Activated naive CD8-positive, alpha-beta T cell treated with anti-CD3 and anti-CD28 coated beads, Interleukin-2, amount 50 U/mL, for 24 hours (primary cell): ENCODE measurements at places on chromosomes 5 and 9.

DNA sequence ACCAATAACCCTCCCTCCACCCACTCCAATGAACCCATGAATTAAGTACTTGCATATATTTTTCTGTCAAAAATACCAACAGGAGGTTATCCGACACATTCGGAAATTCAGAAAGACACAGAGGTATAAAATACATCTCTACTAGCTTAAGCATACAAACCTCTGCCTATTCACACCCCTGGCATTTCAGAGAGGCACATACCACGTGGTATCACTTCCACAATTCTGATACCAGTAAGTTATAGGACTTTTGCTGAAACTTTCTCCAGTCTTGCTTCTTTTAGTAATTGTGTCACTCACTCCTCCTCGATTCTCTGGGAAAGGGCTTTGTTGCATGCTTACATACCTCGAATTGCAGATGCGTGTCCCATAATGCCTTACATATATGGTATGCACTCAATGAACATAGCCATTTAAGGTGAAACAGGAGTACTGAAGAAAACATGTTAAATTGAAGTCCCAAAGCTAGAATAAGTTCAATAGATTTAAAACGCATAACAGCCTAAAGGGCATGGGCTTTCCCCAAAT is 58.1 kb downstream of the TLE1 start:
- no peaks in the 10 kb centered on the region for H3K27me3 ChIP-seq
- H3K27ac ChIP-seq: no peak overlapping the region
- no peaks in the 10 kb centered on the region for H3K4me1 ChIP-seq
- no peaks in the 10 kb centered on the region for H3K36me3 ChIP-seq
- no peak overlapping the region for H3K4me3 ChIP-seq

- H3K36me3 ChIP-seq: peaks cover 18% of the 10 kb centered on the region
- H3K27ac ChIP-seq: no peak overlapping the region
- no peaks in the 10 kb centered on the region for H3K27me3 ChIP-seq
- peaks cover 23% of the 10 kb centered on the region for H3K4me1 ChIP-seq
- no peak overlapping the region for H3K4me3 ChIP-seq
Measured at GRCh38 chr5:149773291-149774095, 43.4 kb downstream of the PPARGC1B start.

DNA sequence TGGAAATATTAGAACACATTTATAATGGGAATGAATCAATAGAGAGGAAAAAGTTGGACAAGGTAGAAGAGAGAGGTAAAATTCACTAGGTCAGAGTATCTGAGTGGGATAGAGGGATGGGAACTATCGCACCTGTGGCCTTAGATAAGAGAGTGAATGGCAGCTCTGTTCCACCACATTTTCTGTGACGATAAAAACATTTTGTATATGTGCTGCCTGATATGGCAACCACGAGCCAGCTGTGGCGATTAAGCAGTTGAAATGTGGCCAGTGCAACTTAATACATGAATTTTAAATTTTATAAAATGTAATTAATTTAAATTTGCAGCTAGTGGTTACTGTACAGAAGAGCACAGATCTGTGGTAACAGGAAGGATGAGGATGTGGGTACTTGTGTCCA is 46.7 kb downstream of the ZNF354A start:
- H3K36me3 ChIP-seq: peaks cover 2% of the 10 kb centered on the region
- H3K4me1 ChIP-seq: peaks cover 3% of the 10 kb centered on the region
- H3K27me3 ChIP-seq: peaks cover 6% of the 10 kb centered on the region
- no peak overlapping the region for H3K4me3 ChIP-seq

DNA sequence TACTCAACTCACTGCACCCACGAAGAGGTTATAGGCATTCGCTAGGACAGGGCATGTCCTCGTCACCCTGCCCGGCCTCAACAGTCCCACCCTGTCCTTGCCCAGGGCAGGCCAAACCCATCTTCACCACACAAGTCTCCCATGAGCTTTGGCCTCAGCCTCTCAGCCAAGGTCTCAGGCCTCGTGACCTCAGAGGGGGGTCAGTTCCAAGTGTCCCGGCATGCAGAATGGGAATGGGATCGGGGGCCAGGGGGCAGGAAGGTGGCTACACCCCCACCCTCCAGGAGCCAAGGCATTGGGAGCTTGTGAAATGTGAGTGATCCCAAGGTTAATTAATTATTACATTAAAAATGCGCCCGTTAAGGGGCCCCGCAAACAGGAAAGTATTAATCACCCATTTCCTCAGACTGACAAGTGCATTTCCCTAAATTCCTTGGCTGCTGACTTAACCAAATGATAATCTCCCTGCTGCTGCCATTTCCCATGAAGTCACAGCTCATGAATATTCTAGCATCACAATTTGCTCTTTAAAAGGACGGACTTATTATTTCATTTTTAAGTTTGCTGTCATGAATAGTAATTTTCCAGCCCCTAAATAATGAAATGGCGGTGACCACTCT is 8.0 kb upstream of the UBAC1 start:
- H3K27ac ChIP-seq: no peak overlapping the region
- peaks cover 11% of the 10 kb centered on the region for H3K4me1 ChIP-seq
- no peak for DNase-seq
- peaks cover 3% of the 10 kb centered on the region for H3K27me3 ChIP-seq
- no peak overlapping the region for H3K4me3 ChIP-seq

DNA sequence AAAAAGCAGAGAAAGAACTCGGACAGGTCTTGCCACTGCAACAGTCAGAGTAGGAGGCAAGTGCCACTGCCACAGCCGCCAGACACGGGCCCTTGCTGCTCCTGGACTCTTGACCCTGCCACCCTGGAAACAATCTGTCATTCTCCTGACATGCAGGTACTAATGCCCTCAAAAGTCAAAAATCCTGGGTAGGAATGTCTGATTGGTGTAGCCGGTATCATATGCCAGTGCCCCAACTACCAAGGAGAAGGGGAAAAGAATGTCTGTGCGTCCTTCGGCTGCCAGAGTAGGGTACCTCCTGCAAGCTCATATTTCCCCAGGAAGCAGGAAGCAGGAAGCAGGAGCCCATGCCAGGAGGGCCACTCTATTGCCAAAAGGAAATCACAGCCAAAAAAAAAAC is 30.5 kb upstream of the F2RL1 start:
- no peaks in the 10 kb centered on the region for H3K36me3 ChIP-seq
- H3K27me3 ChIP-seq: peaks cover 1% of the 10 kb centered on the region
- peaks cover 14% of the 10 kb centered on the region for H3K4me1 ChIP-seq
- DNase-seq: no peak
- H3K4me3 ChIP-seq: no peak overlapping the region
- no peak overlapping the region for H3K27ac ChIP-seq

DNA sequence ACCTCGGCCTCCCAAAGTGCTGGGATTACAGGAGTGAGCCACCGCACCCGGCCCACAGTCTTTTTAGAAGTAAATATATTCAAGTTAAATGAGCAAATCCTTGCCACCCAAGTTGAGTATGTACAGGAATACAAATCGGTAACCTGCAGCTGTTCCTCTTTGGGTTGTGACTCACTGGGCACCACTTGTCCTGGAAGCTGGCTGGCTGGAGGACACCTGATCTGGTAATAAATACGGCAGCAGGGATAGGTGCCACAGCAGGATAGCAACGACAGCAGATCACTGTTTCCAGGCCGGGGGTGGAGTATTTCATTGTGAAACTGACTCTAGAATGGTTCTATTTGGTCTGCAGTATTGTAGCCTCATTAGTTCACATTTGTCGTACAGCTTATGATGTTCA is 35.7 kb upstream of the SLC36A2 start:
- no peaks in the 10 kb centered on the region for H3K36me3 ChIP-seq
- peaks cover 7% of the 10 kb centered on the region for H3K27me3 ChIP-seq
- DNase-seq: no peak
- no peaks in the 10 kb centered on the region for H3K4me1 ChIP-seq
- no peak overlapping the region for H3K4me3 ChIP-seq

DNA sequence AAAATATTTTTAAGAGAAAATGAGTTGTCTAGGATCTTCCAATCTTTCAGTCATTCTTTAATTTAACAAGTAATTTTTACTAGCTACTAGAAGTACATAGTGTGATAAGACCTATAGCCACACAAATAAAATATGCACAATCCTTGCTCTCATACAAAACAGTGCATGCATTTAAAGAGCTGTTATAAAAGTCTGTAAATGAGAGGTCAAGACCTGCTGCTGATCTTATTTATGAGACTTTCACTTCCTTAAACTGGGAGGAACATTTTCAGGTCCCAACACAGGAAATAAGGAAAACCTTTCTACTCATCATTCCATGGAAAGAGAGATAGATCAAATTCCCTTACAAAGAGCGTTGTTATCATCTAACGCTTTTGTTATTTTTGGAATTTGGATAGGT is 54.2 kb upstream of the PAM start:
- no peaks in the 10 kb centered on the region for H3K36me3 ChIP-seq
- no peaks in the 10 kb centered on the region for H3K4me1 ChIP-seq
- H3K27me3 ChIP-seq: peaks cover 8% of the 10 kb centered on the region
- no peak for DNase-seq

DNA sequence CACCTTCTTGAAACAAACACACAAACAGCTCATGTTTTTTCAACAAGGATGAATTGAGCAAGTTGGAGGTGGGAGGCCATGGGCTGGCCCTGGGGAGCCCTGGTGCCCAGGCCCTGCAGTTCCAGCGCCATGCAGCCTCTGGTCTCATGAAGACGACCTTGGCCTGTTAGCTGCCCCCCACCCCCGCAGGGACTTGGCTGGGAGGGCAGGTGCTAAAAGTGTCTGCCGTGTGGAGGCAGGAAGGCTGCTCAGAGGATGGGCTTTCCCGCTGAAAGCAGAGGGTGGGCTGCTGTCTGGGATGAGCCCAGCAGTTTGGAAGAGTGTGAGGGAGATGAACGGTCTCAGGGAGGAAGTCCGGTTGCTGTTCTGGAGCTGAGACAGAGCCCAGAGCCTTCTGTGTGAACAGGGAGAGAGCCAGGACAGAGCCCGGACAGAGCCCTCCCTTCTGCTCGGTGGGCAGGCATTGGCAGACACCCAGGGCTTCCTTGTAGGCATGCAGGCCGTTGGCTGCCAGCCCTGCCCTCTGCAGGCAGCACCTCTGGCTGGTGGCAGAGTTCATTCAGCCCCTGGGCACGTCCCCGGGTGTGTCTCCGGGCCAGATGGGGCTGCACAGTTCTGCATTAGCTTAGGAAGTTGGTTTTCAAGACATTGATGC is 18.7 kb downstream of the ROPN1L start:
- no peaks in the 10 kb centered on the region for H3K4me1 ChIP-seq
- DNase-seq: no peak
- H3K4me3 ChIP-seq: no peak overlapping the region
- H3K36me3 ChIP-seq: no peaks in the 10 kb centered on the region
- no peaks in the 10 kb centered on the region for H3K27me3 ChIP-seq
- H3K27ac ChIP-seq: no peak overlapping the region

- no peaks in the 10 kb centered on the region for H3K36me3 ChIP-seq
- peaks cover 4% of the 10 kb centered on the region for H3K4me1 ChIP-seq
- DNase-seq: no peak
- no peaks in the 10 kb centered on the region for H3K27me3 ChIP-seq
- no peak overlapping the region for H3K4me3 ChIP-seq
Measured at GRCh38 chr5:149810856-149811255, 80.7 kb downstream of the PPARGC1B start.

DNA sequence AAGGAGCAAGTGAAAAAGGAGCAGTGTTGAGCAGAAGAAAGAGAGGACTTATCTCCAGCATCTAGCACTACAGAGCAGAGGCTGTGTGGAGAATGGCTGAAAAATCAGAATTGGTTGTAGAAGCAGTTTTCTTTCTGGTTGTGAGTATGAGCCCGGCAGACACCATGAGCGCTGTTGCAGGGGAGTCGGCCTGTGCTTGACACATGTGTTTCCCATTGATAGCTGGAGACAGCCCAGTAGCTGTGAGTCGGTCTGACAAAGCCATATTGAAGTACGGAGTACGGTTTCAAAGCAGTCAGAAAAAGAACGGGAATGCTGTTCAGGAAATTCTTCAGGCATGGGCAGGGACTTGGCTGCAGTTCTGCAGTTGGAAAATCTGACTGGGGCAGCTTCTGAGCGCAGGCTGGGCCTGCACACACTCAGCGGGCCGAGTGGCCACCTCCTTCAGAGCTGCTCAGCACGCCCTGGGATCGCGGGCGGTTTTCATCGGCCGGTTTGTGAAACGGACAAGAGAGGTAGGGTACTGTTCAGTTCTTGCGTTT is at the start of gene SGCD:
Gene SGCD (plus strand): TSS at position 447 of the 542 bp plus-strand sequence.
- H3K4me1 ChIP-seq: no peaks in the 10 kb centered on the region
- H3K27ac ChIP-seq: no peak within 1 kb of the TSS
- H3K36me3 ChIP-seq: no peaks in the 10 kb centered on the region
- no peak for DNase-seq

DNA sequence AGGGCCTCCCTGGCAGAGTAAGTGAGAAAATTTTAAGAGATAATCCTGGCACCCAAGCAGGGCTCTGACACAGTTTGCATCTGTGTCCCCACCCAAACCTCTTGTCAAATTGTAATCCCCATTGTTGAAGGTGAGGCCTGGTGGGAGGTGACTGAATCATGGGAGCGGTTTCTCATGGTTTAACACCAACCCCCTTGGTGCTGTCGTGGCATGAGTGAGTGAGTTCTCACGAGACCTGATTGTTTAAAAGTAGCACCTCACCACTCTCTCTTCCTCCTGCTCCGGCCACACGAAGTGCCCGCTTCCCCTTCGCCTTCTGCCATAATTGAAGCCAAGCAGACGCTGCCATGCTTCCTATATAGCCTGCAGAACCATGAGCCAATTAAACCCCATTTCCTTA is 80.1 kb downstream of the FBXW11 start:
- peaks cover 63% of the 10 kb centered on the region for H3K4me1 ChIP-seq
- H3K27ac ChIP-seq: no peak overlapping the region
- H3K27me3 ChIP-seq: no peaks in the 10 kb centered on the region

DNA sequence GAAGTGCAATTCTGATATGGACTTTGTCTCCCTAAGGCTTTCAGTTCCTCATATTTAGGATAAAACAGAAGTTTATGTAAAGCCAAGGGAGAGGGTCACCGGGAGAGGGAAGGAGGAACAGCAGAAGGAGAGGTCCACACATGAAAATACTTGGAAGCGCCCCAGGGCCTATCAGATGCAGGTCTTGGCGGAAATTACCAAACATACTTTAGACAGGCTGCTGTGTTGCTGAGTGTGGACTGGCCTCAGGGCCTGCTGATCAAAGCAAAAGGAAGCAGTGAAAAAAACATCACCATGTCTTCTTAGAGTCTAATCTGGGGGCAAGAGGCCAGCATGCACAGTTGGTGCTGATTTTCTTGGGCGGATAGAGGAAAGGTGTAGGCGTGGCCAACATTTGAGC is 14.1 kb upstream of the NTRK2 start:
- no peaks in the 10 kb centered on the region for H3K36me3 ChIP-seq
- H3K27ac ChIP-seq: no peak overlapping the region
- no peak for DNase-seq
- no peaks in the 10 kb centered on the region for H3K27me3 ChIP-seq

DNA sequence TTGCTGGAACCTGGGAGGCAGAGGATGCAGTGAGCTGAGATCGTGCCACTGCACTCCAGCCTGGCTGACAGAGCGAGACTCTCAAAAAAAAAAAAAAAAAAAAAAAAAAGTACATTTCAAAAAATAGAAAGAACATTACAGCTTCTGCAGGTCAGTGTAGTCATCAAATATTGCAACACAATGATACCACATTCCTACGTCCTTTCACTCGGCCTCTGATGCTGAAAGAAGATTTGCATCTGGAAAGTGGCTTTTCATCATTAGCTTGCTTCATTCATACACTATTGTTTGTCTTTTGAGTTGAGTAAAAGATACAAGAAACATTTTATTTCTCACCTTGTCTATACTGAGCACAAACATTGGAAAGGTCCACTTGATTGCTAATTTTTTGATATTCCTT is 59.6 kb upstream of the CPLANE1 start:
- H3K4me1 ChIP-seq: no peaks in the 10 kb centered on the region
- H3K27ac ChIP-seq: no peak overlapping the region
- peaks cover 50% of the 10 kb centered on the region for H3K36me3 ChIP-seq
- no peak for DNase-seq

GRCh38 chr9:74361508-74361907 is 135.6 kb upstream of the RORB start:
- H3K27me3 ChIP-seq: no peaks in the 10 kb centered on the region
- DNase-seq: no peak
- H3K36me3 ChIP-seq: no peaks in the 10 kb centered on the region
- H3K4me1 ChIP-seq: no peaks in the 10 kb centered on the region
- H3K27ac ChIP-seq: no peak overlapping the region
